ENCODE measurements at places on chromosomes 7 and 10. TPM values are rescaled to one million over a fixed set of nuclear protein-coding genes. Genes with fewer than 3 reads are reported as not detected.

Gene GPR85
- total RNA-seq: 0.48 TPM

Gene TMEM209
- total RNA-seq: 9.4 TPM

Gene STK31
- not detected for total RNA-seq

Gene CRCP
- 45.4 TPM for total RNA-seq

Gene CPXM2
- 0.48 TPM for total RNA-seq

Gene CYP3A7
- not detected for total RNA-seq

Gene VIPR2
- not detected for total RNA-seq

Gene TCF7L2
- total RNA-seq: 1.7 TPM

Gene GARIN1A
- not detected for total RNA-seq

Gene HOXA3
- total RNA-seq: 1.7 TPM

Gene FANK1
- total RNA-seq: 1.7 TPM

Gene ARL3
- total RNA-seq: 3.8 TPM

Gene PALD1
- total RNA-seq: 0.21 TPM

Gene PLEKHS1
- total RNA-seq: under 0.01 TPM

Gene HOXA2
- total RNA-seq: not detected

Gene FBXL13
- total RNA-seq: 0.72 TPM

Gene CSTF2T
- total RNA-seq: 10.6 TPM

Gene DDC
- not detected for total RNA-seq

Gene PRSS37
- total RNA-seq: not detected

Gene TYW1B
- 0.85 TPM for total RNA-seq

Gene TRIM24
- 5.3 TPM for total RNA-seq

Gene NPTX2
- total RNA-seq: not detected

Gene SEMA3E
- total RNA-seq: under 0.01 TPM

Gene METTL27
- not detected for total RNA-seq

Gene LOXL4
- 0.64 TPM for total RNA-seq

Gene NEBL
- 9.2 TPM for total RNA-seq

Gene RBP3
- total RNA-seq: not detected

Gene ABCC2
- total RNA-seq: 0.96 TPM

Gene LGI1
- total RNA-seq: not detected

Gene SPOCK2
- total RNA-seq: 14.2 TPM

Gene GPRIN2
- 0.85 TPM for total RNA-seq

Gene CYP2C19
- total RNA-seq: not detected

Gene SH2D4B
- total RNA-seq: under 0.01 TPM

Gene LRIT1
- total RNA-seq: not detected

Gene CFTR
- 2.4 TPM for total RNA-seq

Gene ENTPD1
- under 0.01 TPM for total RNA-seq

Data from tracheal epithelial cell (primary cell).